ENCODE measurements at places on chromosomes 13 and 19.

GRCh38 chr19:31541396-31541795 lies 192.2 kb upstream of the TSHZ3 start:
- DNase-seq = no peak

- no peak for DNase-seq
Observed at GRCh38 chr19:46387713-46388130, 25.6 kb downstream of the CCDC8 start.

DNA sequence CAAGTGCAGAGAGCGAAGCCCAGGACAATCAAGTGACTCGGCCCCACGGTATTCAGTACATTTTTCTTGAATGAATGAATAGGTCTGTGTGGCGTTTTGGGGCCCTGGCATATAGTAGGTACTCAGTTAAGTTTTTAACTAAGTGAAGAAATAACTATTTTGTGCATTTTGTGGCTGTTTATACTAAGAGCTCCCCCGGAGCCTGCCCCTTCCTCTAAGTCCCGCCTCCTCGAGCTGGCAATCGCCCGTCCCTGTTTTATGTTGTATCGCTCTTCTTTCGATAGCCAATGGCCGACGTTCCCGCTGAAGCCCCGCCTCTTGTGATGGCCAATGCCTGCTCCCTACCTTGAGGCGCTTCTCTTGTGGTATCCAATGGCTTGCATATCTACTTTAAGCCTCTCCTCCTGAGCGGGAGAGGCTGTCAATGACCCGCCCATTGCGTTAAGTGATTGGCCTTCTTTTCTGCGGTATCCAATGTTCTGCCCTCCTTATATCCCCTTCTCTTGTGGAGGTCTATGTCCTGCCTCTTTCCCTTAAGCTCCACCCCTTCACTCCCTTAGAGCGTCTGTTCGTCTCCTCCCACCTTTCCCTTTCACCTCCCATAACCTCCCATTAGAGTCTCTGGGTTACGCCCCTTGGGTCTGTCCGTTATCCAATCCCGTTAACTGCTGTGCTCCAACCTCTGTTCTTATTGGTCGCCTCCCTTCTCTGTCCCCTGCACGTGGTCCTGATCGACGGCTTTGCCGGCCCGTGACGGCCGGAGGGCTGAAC lies 509 bp upstream of the HDGFL2 start:
- peak; percentile 99 for DNase-seq

- no peak for DNase-seq
Observed at GRCh38 chr13:93254775-93255174, 28.2 kb downstream of the GPC6 start.

DNA sequence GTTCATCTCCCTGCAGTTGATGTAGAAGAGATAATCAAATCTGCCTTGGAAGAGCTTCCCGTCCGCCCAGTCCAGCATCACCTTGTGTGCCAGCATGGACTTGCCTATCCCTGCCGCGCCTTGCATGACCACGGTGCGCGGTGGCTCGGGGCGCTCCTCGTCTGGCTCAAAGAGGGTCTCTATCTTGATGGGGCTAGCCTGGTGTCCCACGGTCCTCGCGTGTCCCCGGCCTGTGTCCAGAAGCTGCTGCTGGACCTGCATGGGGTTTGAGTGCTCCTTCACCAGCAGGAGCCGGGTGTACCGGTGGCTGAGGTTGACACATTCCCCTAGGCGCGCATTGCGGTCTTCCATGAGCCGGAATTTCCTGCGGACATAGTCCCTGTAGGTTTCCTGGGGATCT lies 13.2 kb downstream of the NLRP12 start:
- no peak for DNase-seq
